SW 1271 (cell line): ENCODE measurements at places on chromosomes 5 and 9.

- no peak for DNase-seq
Observed at GRCh38 chr5:180990882-180991242, 2.2 kb downstream of the BTNL3 start.

GRCh38 chr5:127316011-127316410 is 25.4 kb downstream of the MEGF10 start:
- no peak for DNase-seq

GRCh38 chr9:36764364-36765076 is 191.8 kb downstream of the MELK start:
- DNase-seq: no peak

GRCh38 chr9:101162231-101162630 is 133.7 kb downstream of the PLPPR1 start:
- DNase-seq: no peak

GRCh38 chr5:7728076-7728475 is 122.9 kb downstream of the CFAP90 start:
- DNase-seq: no peak

DNA sequence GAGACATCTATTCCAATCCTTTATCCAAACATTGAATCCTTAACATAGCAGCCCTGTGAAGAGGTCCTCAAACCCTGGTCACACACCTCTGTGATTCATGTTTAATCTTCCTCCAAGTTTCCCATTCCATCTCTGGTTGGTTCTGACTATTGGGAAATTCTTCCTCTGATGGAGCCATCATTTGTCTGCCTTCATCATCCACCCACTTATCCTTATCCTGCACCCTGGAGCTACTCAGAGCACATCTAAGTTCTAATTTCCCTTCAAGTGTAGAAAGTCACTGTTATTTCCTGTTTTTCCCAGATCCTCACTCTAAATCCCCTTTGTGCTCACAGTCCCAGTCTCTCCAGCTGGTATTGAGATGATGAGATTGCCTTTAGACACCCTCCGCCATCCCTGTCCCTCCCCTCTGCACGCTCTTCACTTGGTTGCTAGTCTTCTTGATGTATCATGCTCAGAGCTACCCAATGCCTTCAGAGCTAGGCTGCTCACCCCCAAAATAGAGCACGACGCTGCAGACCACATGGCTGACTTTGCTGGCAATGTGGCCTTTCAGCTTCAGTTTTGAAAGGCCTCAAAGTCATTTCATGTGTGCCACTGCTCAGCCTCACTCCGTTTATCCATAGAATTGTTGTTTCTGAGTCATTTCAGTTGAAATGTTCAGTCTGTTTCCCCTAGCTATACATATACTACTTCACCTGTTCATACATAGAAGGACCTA is 154.3 kb downstream of the PALM2AKAP2 start:
- no peak for DNase-seq

GRCh38 chr5:41843456-41844370 is 26.5 kb downstream of the OXCT1 start:
- peak; percentile 67 for DNase-seq

DNA sequence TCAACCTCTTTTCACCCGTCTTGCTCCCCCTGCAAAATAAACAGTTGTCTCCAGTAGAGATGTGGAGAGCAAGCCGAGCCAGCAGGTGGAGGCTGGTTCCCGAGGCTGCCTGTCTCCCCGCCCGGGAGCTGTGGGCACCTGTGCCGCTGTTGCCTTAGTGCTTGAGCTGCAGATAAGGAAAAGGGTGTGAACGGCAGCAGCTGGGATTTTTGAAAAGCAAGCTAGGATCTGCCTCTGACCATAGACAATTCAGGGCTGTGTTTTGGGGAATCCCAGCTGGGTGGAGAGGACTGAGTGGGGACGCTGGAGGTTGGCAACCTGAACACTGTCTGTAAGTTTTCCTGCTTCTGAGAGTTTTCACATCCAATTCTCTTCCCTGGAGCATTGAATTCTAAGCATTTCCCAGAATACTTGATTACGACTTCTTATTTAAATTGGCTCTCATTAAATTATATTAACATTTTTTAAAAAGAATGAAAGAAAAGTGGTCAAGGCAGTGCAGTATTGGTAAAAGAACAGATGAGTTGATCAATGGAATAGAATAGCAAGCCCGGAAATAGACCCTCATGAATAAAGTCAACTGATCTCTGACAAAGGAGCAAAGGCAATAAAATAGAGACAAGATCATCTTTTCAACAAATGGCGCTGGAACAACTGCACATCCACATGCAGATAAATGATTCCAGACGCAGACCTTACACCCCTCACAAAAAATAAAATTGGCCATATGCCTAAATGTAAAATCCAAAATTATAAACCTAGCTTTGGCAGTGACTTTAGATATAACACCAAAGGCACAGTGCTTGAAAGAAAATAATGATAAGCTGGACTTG is 9.7 kb downstream of the WNK2 start:
- DNase-seq: no peak

DNA sequence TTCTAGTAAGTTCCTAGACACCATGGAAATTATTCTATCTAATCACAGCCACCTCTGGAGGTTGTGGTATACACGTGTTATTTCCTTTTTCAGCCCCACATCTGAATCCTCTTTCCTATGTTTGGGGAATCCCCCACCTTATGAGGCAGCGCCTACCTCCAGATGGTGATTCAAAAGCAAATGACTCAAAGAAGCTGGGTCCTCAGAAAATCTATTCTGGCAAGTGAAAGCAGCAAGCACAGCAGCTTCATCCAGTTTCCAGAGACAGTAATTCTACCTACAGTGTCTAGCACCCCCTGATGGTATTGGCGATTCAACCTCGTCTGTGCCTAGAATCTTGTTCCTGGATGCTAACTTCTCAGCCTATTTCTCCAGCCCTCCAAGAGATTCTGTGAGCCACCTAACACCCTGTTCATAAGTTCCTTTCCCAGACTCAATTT is 43.0 kb downstream of the STRBP start:
- DNase-seq: peak; percentile 28

DNA sequence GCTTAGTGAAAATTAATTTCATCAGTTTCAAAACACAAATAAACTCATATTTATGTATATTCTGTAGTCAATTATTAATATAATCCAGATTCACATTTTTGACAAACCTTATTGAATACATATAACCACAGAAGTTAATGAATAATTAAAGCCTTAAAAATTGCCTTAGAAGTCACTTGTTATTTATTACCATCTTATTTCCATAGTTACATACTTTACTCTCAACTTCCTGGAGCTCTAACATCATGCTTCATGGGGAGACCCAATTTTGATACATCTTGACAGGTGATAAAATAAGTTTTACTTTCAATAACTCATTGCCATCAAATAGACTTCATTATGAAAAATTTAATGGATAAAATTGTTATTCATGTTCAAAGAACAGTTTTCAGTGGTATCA is 1038.7 kb downstream of the PTPRD start:
- DNase-seq: no peak

- peak; percentile 99 for DNase-seq
Observed at GRCh38 chr5:149561848-149562247, 10.6 kb upstream of the CSNK1A1 start.

DNA sequence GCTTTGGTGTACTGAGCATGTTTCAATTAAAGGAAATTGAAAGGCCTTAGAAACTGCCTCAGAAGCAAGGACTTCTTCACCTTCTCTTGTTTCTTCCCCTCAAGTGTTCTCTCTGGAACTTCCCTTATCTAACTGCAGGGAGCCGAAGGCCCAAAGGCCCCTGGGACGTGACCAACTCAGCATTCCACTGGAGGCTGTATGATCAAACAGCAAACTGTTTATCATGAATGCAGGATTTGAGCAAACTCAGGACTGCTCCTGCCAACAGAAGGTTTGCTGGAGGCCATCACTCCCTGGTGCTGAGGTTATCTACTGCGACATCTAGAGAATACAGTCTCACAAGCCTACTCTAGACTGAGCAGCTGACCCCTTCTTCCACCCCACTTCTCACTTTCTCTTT is 4.8 kb upstream of the CDH10 start:
- no peak for DNase-seq
